Mammary epithelial cell (primary cell): ENCODE measurements at places on chromosomes 11 and 22. TPM values are rescaled to one million over a fixed set of nuclear protein-coding genes. Genes with fewer than 3 reads are reported as not detected.

OR4A47 gene
- not detected in 2 replicates for total RNA-seq

CLTCL1 gene
- 28.2 and 33.2 TPM in 2 replicates for total RNA-seq

SLC25A18 gene
- 0.33 TPM for total RNA-seq

MS4A12 gene
- total RNA-seq: not detected in 2 replicates

AAMDC gene
- 11.7 and 14.0 TPM in 2 replicates for total RNA-seq

SLCO2B1 gene
- total RNA-seq: not detected

OLFML1 gene
- not detected in 2 replicates for total RNA-seq

FOLR1 gene
- 0.91 and 1.6 TPM in 2 replicates for total RNA-seq

DESI1 gene
- total RNA-seq: 40.2 TPM

CDCA5 gene
- total RNA-seq: 8.4 and 34.6 TPM in 2 replicates

BLID gene
- 1.4 and 5.6 TPM in 2 replicates for total RNA-seq

SLC6A5 gene
- not detected in 2 replicates for total RNA-seq

GPR83 gene
- not detected in 2 replicates for total RNA-seq

NLRP14 gene
- total RNA-seq: 0.08 and 0.14 TPM in 2 replicates

RFPL1 gene
- not detected for total RNA-seq

MMP12 gene
- total RNA-seq: not detected in 2 replicates

PARVG gene
- not detected for total RNA-seq

CCDC188 gene
- 1.6 and 2.8 TPM in 2 replicates for total RNA-seq

NLRP6 gene
- total RNA-seq: not detected in 2 replicates

CSF2RB gene
- total RNA-seq: not detected

RCOR2 gene
- total RNA-seq: 0.14 TPM in 1 of 2 replicates, not detected in the other

LDHAL6A gene
- total RNA-seq: not detected

P2RY2 gene
- 7.9 and 21.6 TPM in 2 replicates for total RNA-seq

LMO1 gene
- total RNA-seq: 0.45 and 0.54 TPM in 2 replicates

CD248 gene
- total RNA-seq: not detected in 2 replicates

MMP1 gene
- 70.5 and 98.0 TPM in 2 replicates for total RNA-seq

GRAMD4 gene
- 19.2 and 19.8 TPM in 2 replicates for total RNA-seq

TPBGL gene
- total RNA-seq: 0.21 TPM in 1 of 2 replicates, not detected in the other

SLC35E4 gene
- total RNA-seq: 8.8 and 9.9 TPM in 2 replicates

STK33 gene
- 0.17 TPM for total RNA-seq

OVOL1 gene
- 1.3 and 3.0 TPM in 2 replicates for total RNA-seq

AGBL2 gene
- 1.7 TPM for total RNA-seq

ANKRD13D gene
- total RNA-seq: 25.7 TPM

TUBA8 gene
- total RNA-seq: 0.33 TPM

OR6T1 gene
- not detected in 2 replicates for total RNA-seq

SORL1 gene
- total RNA-seq: 17.5 TPM

VPREB1 gene
- not detected for total RNA-seq

TST gene
- 12.6 and 20.4 TPM in 2 replicates for total RNA-seq

CD3D gene
- total RNA-seq: not detected

DENND6B gene
- 2.0 TPM for total RNA-seq

MUC15 gene
- not detected in 2 replicates for total RNA-seq

CDC45 gene
- 14.5 and 31.1 TPM in 2 replicates for total RNA-seq
